Right kidney (tissue), 9 donors: ENCODE measurements at places on chromosomes 7 and 10.

DNA sequence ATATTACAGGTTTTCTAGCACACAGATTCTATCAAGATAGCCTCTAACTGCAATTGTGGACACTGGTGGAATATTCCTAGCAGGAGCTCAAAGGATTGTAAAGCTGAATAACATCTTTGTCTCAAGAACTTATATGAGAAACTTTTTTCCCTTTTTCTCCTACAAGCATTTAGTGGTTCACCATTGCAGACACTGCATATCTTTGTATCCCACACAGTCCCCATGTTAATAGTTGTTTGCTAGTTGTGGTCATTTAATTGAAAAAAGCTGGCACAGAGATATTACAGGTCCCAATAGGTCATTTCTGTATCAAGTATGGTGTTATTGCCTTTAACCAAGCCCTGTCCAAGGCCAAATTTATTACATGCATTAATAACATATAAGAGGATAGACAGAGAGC, 226.2 kb upstream of the TCF7L2 start:
- no peak for DNase-seq

DNA sequence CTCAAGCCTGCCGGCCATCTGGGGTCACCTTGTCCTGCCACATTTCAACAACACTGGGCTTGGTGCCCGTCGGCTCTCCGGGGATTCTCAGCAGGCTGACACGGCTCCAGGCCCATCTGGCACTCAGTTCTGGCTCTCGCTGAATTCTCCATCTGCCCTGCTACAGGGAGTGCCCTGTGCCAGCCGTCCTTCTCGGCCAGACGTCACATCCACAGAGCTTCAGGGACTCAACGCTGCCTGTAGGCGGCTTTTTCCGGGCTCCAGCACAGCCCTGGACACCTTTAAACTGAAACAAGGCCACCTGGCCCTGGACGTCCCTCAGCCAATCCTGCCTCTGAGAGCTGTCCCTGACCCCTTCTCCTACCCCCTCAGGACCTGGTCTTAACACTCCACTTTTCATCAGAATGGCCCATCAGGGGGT, 43.0 kb downstream of the TMEM130 start:
- no peak for DNase-seq

- DNase-seq, result no peak
These were observed 88.8 kb upstream of the KIF5B start for GRCh38 chr10:32144817-32145688.

DNA sequence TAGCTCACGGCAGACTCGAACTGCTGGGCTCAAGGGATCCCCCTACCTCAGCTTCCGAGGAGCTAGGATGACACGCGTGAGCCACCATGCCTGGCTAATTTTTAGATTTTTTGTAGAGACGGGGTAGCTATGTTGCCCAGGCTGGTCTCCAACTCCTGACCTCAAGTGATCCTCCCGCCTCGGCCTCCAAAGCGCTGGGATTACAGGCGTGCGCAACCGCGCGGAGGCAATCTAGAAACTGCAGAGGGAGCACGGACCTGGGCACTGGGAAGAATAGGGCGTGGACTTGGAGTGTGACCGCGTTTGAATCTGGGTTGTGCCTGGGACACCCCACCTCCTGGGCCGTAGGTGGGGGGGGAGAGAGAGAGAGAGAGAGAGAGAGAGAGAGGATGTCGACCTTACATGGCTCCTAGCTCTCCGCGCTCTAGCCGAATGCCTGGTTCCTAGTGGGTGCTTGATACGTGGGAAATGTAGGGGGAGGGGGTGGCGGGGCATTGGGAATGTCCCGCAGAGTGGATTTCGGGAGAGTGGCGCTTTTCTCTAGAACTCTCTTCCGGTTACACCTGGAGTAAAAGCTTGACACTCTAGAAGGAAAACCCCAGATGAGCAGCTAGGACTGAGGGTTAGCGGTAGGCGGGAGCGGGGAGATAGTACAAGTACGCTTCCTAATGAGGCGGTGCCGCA, 1.2 kb upstream of the MAP3K8 start:
- DNase-seq, result no peak

DNA sequence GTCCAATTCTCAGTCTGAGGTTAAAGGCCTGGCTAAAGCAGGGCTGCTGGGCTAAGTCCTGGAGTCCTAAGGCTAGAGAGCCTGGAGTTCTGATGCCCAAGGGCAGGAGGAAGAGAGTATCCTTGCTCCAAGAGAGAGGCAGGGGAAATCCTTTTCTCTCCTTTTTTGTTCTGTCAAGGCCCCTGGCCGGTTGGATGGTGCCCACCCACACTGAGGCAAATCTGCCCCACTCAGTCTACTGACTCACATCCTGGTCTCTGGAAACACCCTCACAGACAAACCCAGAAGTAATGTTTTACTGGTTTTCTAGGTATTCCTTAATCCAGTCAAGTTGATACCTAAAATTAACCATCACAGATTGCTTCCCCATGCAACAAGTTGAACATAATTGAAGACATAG, 23.0 kb downstream of the ZNF518A start:
- no peak for DNase-seq

- DNase-seq, result no peak
These were observed 5.6 kb downstream of the TMEM229A start for GRCh38 chr7:124027236-124027635.

DNA sequence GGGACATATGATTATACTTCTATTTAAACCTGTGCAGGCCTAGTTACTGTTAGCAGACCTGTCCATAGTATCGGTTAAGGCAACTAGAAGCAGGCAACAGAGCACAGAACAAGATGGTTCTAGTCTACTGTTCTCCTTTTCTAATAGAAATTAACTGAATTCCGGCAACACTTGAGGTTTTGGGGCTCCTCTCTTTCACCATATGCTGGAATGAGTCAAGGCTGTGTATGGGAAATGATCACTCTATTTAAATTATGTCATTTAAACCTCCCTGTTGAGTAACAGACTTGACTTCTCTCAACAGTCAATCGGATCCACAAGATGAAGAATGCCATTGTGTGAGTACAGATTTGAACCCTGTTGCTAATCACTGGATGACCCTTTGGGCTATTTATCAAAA, 6.2 kb upstream of the OTUD1 start:
- DNase-seq, result no peak

DNA sequence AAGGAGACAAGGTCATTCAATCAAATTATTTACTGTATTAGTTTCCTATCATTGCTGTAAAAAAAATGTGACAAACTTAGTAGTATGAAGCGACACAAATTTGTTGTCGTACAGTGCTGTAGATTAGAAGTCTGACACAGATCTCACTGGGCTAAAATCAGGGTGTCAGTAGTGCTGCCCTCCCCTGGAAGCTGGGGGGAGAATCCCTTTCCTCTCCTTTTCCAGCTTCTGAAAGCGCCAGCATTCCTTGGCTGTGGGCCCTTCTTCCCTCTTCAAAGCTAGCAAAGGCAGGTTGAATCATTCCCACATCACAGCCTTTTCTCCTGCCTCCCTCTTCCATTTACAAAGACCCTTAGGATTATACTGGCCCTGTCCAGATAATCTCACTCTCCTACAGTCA, 28.0 kb downstream of the VPS41 start:
- no peak for DNase-seq

DNA sequence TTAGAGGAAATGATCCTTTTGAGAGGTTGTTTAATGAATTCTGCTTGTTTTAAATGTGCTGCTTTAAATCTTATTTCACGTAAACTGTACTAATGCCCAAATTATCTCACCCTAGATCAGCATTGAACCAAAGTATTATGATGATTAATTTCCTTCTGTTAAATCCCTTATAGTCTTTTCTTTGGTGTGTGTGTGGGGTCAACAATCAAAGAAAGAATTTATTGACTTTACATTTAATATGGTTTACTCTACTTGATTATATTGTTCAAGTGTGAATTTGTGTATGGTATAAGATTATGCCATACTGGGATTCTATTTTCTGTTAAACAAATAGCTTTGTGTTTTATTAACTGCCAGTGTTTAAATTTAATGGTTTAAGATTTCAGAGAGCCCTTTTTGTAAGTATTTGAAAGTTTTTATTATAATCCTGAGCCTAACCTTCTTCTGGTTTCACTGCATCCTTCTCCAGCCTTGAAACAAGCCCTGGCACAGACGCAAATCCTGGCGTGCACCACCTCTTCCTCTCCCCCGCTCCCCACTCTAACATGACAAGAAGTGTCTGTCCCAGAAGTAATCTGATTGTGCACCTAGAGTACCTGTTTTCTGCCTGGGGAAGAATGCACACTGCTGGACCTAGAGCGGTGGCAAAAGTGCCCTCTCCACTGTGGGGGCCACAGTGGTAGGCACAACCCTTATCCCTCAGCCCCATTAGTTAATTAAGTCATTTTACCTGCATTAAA, 70.6 kb downstream of the KAT6B start:
- DNase-seq, result no peak

DNA sequence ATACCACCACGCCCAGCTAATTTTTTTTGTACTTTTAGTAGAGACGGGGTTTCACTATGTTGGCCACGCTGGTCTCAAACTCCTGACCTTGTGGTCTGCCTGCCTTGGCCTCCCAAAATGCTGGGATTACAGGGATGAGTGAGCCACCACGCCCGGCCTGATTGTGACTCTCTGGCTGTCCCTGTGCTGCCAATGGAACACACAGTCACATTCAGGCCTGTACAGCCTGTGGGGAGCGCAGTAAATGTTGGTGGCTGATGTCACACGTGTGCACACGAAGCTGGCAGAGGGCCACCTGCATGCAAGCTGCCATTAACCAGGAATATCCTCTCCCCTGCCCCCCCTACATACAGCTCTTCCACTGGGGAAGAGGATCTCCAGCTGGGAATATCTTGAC, 22.1 kb downstream of the POLL start:
- no peak for DNase-seq

- DNase-seq, result no peak
These were observed 310.6 kb downstream of the SEMA3D start for GRCh38 chr7:84876061-84876821.

GRCh38 chr7:118590107-118590506, 365.6 kb downstream of the ANKRD7 start:
- DNase-seq, result no peak

DNA sequence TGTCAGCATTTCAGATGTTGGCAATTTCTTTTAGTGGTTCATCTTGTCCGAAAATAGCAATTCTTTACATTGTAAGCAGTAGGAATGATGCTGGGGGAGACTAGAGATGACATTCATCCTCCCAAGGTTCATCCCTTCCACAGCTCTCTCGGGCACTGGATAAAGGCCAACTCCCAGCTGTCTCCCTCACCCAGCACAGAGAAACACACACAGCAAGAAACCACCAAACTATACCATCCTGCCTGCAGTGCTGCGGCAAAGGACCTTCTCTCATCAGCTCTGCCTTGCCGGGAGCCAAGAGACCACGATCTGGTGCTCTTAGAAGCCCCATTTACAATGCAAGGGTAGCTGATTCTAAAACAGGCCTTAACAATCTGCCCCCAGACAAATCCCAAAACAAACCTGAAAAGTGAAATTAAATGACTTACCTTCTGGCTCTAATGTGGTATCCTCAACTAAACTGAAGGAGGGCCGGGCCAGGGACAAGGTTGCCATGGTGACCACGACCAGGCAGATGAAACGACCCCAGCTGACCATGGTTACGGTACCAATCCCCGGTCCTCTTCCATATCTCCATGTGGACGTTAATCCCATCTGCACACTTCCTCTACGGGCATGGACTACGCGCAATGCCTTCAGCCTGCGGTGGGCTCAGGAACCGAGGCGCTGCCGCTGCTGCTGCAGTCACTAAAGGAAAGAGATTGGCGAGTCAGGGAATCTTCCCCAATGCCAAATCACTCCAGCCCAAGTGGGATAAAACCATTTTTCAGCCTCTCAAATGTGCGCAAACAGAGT, 4.8 kb downstream of the FGFR2 start:
- DNase-seq, result no peak

DNA sequence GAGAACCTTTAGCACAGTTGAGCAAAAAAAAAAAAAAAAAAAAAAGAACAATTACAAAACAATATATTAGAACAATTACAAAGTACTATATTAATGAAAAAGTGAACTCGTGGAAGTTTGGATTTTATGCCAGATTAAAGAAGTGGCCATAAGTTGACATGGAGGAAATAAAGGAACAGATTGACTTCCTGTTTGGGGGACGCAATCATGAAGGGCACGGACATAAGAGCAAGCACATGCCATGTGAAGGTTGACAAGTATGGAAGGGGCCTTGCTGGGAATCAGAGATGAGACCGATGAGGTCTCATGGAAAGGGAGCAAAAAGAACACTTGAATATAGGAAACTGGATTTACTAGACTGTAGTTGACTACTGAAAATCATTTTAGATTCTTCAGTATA, 61.7 kb downstream of the ICA1 start:
- no peak for DNase-seq

DNA sequence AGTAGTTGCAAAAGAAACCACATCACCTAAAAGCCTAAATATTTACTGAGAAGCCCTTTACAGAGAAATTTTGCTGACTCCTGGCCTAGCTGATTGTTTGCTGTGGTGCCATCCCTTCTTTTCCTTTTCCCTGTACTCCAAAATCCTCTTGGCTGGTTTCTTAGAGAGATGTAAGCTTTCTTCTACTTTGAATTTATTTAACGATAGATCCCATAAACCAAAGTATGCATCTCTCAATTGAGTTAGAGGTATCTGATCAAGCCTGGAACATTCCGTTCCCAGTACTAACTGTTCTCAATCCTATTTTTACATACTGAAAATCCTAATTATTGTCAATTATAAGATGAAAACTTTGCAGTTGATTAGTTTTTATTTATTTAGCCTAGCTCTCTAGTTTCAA, 6.3 kb downstream of the TMEM60 start:
- DNase-seq, result no peak

DNA sequence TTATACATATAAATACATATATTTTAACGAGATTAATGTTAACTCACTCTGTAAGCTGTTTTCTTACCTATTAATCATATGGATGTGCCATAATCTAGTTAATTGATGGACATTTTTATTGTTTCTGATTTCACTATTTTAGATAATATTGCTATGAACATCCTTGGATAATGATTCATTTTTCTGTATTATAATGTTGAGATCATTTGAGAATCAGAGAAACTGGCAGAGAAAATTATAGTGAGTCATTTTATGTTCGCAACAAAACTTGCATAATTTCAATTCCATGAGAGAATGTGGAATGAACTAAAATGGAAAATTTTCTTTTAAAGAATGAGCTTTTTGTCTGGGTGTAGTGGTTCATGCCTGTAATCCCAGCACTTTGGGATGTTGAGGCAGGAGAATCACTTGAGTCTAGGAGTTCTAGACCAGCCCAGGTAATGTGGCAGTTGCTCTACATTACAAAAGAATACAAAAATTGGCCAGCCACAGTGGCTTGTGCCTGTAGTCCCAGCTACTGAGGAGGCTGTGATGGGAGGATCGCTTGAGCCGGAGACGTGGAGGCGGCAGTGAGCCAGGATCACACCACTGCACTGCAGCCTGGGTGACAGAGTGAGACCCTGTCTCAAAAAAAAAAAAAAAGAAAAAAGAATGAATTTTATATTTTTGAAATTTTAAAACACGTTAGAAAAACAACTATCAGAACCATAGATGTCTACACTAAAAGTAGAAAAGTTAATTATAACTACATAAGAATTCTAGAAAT, 40.5 kb downstream of the PAPSS2 start:
- no peak for DNase-seq
